Melanocyte of skin (primary cell): ENCODE measurements at places on chromosomes 1 and 21. TPM values are rescaled to one million over a fixed set of nuclear protein-coding genes. Genes with fewer than 3 reads are reported as not detected.

The GCSAML gene
- not detected in 2 replicates for total RNA-seq

The CRNN gene
- total RNA-seq = not detected in 2 replicates

The HSD3B2 gene
- 0.15 TPM in 1 of 2 replicates, not detected in the other for total RNA-seq

The HSPA6 gene
- 3.5 and 6.0 TPM in 2 replicates for total RNA-seq

The PGLYRP3 gene
- not detected in 2 replicates for total RNA-seq

The XCL1 gene
- not detected in 2 replicates for total RNA-seq

The CATSPERE gene
- 0.62 and 1.00 TPM in 2 replicates for total RNA-seq

The KDM1A gene
- 65.7 and 126 TPM in 2 replicates for total RNA-seq

The PHLDA3 gene
- 18.4 and 40.6 TPM in 2 replicates for total RNA-seq

The PRMT2 gene
- total RNA-seq = 115 and 123 TPM in 2 replicates

The SH2D2A gene
- total RNA-seq = not detected in 2 replicates

The HCRTR1 gene
- not detected in 2 replicates for total RNA-seq

The GAS5 gene
- 330 and 399 TPM in 2 replicates for total RNA-seq

The CR2 gene
- not detected in 2 replicates for total RNA-seq

The NHLH1 gene
- under 0.01 TPM in 1 of 2 replicates, not detected in the other for total RNA-seq

The RIMKLA gene
- under 0.01 TPM in 2 replicates for total RNA-seq
